ENCODE measurements at places on chromosomes 3 and 15.

DNA sequence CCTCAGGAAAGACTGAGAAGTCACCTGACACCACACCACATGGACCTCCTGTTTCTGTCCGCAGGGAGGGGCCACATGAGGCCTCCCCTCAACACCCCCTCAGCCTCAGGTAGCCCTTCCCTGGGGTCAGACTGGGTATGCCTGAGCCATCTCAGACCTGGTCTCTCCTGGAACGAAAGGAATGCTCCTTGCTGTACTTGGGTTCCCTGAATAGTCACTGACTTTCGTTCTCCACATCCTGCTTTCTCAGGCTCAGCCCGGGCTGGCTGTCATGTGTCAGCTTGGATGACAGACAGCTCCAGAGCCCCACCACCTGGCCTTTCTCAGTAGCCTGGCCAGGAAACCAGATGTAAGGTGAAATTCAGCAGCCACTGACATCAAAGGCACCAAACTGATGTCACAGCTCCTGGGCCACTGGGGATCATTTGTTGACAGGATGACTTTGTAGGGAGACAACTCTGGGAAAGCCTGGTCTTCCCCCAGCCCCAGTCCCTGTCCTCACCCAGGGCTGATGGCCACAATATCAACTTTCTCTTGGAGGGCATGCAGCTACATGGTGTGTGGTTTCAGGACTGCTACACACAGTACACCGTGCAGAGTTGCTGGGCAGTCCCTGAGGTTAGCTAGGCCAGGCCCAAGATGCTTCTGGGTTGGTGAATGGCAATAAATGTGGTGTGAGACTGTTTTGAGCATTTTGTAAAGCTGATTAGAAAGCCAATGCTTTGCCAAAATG is 141.4 kb upstream of the MRPS22 start:
- no peak for DNase-seq

DNA sequence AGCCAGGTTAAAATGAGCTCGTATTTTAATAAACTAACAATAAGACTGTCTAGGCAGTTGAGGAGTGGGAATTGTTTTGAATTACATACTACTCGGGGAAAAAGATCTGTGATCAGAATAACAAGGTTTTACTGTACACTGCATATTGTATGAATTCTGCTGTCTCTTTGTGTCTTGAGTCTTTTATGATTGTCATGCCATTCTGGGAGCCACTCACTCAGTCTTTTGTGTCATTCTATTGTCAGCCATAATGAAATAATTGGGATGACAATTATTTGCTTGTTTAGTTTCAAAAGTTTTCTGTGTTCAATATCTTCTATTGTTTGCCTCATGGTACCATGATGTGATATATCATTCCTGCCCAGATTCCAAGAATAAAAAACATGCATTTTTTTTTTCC is 339.6 kb upstream of the TBL1XR1 start:
- no peak for DNase-seq

DNA sequence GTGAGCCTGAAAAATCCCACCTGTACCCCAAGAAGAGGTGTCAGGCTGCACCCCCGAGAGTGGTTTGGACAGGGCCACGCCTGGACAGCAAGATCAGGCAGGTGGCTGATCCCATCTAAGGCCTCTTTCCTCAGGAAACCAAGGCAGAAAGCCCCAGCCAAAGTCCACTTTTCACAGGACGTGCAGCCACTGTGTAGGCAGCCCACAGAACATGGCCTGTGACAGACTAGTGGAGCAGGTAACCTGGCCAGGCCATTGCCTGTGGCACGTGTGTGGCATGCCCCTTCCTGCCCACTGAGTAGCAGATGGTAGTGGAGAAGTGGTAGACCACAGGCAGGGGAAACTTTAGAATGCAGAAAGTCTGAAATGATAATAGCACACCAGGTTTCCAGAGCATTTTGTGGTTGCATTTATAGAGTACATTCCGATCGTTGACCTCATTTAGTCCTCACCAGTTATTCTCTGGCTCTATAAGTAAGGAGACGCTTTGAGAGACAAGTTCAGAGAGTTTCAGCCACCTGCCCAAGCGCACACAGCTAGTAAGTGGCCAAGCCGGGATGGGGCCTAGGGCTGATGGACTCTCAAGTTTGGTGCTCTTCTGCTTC is 68.7 kb downstream of the AAGAB start:
- no peak for DNase-seq

DNA sequence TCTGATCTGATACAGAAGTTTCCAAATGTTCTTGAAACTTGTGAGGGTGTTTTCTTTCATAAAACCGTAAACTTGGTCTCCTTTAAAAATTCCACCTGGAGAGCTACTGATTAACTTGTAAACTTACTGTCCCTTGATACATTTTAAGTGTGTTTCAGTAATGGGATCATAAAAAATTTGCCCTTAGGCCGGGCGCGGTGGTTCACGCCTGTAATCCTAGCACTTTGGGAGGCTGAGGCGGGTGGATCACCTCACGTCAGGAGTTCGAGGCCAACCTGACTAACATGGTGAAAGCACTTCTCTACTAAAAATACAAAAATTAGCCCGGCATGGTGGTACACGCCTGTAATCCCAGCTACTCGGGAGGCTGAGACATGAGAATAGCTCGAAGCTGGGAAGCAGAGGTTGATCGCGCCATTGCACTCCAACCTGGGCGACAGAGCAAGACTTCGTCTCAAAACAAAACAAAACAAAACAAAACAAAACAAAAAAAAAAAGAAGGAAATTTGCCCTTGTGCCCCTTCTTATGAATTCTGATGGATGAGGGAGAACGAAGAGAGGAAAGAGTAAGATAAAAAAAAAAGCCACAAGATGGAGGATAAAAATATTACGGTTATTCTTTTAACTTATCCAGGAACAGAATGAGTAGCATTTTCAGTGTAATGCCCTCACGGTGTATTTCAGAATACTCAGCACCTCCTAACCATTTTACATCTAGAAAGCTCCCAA is 32.1 kb upstream of the AP4E1 start:
- DNase-seq = no peak

GRCh38 chr3:182027366-182027765 is 315.6 kb downstream of the SOX2 start:
- DNase-seq = no peak

GRCh38 chr3:48788544-48789162 is 59.0 kb downstream of the PRKAR2A start:
- DNase-seq = no peak

DNA sequence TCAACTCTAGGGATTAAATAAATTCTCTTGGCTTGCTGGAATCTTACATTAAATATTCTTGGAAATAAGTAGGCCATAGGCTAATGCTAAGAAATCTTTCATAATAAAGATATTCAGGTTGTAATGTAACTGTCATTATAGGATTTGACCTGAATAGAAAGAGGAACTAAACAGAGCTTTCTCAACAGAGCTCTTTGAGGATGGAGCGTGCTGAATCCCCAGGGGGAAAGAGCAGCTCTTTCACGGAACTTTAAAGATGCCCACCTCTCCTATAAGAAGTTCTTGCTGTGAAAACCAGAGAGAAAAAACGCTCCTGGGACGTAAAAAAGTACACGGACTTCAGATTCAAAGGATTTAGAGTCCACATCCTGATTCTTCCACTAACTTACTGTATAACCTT is 77.9 kb downstream of the NTRK3 start:
- DNase-seq = no peak

DNA sequence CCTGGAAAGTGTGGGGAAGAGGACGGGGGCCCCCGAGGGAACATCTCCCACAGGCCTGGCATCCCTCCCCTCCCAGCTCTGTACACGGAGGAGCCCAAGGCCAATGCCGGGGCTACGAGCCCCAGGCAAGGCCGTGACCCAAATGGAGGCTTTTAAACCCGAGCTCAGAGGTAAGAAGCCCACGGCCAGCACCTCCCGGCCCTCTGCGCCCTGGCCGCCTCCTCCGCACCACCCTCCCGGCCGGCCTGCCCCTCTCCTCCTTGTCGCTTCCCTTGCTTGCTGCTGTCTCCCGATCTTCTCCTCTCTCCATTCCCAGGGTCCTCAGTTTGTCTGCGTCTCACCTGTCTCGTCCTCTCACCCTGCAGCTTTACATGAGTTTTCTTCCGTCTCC is 1.3 kb downstream of the MUC4 start:
- no peak for DNase-seq

- DNase-seq = no peak
Measured at GRCh38 chr15:52180851-52181450, 10.2 kb downstream of the GNB5 start.

- DNase-seq = no peak
Measured at GRCh38 chr3:119571230-119571629, 8.1 kb upstream of the ADPRH start.

GRCh38 chr15:52220937-52221660 is 29.9 kb upstream of the GNB5 start:
- DNase-seq = no peak

DNA sequence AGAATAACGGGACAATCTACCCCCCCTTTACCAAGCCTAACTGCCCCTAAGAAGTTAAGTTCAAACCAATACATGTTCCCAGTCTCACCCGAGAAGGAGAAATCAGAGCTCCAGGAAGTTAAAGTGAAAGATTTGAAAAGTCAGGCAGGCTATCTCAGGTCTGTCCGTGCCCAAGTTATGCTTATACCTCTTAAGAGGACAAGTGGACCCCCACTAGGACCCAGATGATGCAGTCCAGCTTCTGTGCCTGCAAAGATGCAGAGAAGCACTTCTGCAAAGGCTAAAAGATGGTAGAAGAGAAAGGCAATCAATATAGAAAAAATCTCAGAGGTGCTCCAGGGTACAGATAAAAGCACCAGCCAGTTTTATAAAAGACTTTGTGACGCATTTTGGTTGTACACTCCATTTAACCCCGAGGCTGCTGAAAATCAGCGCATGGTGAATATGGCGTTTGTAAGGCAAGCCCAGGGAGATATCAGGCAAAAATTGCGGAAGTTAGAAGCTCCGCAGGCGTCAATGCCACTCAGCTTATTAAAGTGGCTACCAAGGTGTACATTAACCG is 9.8 kb upstream of the SLC9C1 start:
- no peak for DNase-seq

- no peak for DNase-seq
Measured at GRCh38 chr3:159600291-159600690, 388.3 kb upstream of the IL12A start.

GRCh38 chr15:72445426-72445825 is 28.7 kb upstream of the ARIH1 start:
- DNase-seq = no peak

GRCh38 chr15:93030430-93031102 is 58.4 kb downstream of the RGMA start:
- DNase-seq = peak; percentile 68

GRCh38 chr3:194690501-194691372 is 5.1 kb downstream of the FAM43A start:
- no peak for DNase-seq

DNA sequence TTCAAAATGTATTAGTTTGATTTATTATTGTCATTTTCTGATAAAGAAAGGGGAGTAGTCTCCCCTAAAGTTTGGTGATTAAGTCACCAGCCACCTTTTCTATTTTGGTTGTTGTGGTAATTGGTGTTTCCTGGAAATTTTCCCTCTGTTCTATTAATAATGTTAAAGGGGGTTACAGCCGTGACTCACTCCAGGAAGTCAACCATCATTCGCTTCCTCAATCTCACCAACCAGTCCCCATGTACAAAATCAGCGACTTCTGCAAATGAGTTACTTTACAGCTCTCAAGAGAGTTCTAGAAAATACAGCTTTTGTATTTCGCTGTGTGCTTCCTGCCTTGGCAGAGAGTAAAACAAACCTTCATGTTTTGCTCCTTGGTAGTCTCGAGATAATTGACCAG is 285.1 kb downstream of the LPP start:
- DNase-seq = no peak

All from SJSA1 (cell line).